Ecto neural progenitor cell (in vitro differentiated cells): ENCODE measurements at places on chromosomes 4 and X.

DNA sequence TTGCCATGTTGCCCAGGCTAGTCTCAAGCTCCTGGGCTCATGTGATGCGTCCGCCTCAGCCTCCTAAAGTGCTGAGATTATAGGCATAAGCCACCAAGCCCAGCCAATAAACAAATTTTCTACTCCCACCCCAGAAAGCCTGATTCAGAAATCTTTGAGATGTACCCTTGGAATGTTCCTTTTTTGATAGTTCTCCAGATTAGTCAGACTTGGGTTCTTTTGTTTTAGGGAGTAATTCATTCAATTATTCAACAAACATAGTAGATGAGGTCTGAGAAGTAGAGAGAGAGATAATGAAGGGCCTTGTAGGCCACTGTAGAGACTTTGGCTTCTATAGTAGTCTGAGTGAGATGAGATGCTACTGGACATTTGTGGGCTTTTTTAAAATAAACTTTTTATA, 27.8 kb downstream of the RP2 start:
- no peak for DNase-seq

DNA sequence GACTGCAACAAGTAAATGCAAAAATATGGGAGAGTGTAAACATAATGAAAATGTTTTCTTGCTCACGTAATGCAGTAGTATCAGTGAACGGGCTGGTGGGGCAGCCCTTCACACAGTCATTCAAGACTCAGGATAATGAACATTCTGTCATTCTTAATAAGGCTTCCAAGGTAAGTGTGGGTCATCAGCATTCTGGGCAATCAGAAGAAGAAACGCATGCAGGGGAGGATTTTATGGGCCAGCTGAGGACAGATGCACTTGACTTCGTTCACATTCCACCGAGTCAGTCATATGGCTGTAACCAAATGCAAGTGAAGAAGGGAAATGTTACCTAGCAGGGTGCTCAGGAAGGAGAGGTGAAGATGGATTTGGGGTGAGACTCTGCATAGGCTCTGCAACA, 68.0 kb upstream of the MAP9 start:
- DNase-seq = no peak

GRCh38 chrX:24487571-24487970, 22.5 kb downstream of the PDK3 start:
- no peak for DNase-seq

- DNase-seq = no peak
These were observed 61.9 kb upstream of the TCEAL2 start for GRCh38 chrX:102063445-102064074.

- DNase-seq = peak; percentile 78
These were observed 3.1 kb upstream of the MSX1 start for GRCh38 chr4:4856071-4857000.

DNA sequence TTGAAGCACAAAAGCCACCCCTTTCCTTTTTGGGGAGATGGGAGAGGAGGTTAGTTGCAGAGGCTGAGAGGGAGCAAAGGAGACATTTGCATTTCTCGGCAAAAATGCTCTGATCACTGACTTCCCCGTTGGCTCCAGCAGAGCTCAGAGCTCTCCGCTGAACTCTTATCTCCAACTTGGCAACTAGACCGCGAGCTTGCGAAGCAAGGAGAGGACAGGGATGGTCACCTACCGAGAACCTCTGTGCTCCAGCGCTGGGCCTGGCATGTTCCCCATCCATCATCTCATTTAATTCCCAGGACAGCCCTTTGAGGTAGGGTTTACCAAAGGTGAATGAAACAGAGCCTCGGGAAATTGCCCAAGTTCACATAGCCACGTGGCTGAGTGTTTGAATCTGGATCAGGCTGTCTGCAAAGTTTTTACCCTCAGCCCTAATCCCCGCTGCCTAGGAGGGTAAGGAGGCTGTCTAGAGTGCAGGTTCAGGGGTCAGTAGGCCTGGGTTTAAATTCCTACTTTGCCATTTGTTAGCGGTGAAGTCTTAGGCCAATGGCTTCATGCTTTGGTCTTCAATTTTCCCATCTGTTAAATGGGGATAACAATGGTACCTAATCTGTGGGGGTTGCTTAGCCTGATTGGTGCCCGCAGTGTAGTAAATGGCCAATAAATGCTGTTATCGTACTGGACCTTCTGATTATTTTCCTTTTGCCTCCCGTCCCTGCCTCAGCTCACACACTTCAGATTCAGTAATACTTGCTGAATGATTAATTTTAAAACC, 3.8 kb upstream of the CITED1 start:
- no peak for DNase-seq

DNA sequence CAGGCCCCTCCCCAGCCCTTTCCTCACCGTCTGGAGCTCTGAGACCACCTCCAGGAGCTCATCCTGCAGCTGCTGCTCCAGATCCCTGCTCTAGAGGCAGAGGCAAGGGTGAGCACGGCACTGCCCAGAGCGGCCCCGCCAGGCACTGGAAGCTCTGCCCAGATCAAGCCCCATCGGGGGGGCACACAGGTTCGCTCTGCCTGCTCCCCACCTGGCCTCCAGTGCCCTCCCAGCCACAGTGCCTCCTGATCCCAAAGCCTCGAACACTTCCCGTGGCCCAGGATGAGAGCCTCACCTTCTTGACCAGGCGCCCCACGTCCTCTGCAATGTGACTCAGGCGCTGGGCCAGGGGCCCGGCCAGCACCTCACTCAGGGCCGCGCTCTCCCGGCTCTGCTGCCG, 5.0 kb downstream of the ARHGAP4 start:
- no peak for DNase-seq

- DNase-seq = no peak
These were observed 330.8 kb upstream of the KLF3 start for GRCh38 chr4:38333219-38333618.

GRCh38 chr4:64784125-64784524, 374.9 kb upstream of the TECRL start:
- no peak for DNase-seq

DNA sequence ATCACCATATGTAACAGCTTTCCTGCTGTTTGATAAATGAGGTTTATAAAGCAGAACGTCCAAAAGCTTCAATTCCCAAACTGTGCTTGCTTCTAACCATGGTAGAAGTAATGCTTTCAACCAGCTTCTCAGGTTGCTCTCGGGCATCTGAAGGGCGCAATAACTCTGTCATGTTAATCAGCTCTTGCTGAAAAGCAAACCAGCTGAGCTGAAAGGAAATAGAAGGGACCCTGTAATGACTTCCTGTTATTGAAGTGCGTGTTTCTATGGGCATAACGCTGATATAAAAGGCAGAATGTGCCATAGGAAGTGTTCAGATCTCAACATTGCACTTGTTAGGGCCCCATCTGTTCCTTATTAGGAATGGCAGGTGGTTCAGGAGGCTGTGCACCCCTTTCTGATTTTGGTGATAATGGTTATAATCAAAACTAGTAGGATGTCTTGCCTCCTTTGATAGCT, 21.2 kb downstream of the HERC3 start:
- DNase-seq = no peak

GRCh38 chr4:40918330-40918729, 168.6 kb downstream of the NSUN7 start:
- DNase-seq = no peak

DNA sequence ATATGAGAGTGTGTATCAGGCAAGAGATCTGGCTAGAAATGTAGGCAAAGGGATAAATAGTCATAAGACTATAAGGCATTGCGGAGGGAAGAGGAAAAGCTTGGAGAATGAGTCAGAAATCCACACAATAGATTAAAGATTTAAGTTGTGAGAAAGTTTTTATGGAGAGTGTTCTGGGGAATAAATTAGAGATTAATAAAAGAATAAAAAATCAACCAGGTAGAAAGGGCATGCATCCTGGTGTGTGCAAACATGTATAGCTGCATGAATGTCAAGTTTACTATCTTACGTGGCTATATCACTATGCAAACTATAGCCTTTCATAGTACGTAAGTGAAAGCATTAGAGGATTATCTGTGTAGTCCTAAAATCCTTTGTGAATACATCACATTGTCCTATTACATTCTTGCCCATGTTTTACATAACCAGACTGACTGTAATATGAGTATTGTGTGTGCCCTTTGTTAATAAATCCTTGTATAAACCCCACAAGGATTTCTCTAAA, 36.9 kb downstream of the SNCA start:
- DNase-seq = no peak

- DNase-seq = no peak
These were observed 169.2 kb downstream of the TMA16 start for GRCh38 chr4:163663454-163664225.

GRCh38 chr4:5967783-5968182, 50.4 kb downstream of the C4orf50 start:
- peak; percentile 20 for DNase-seq

DNA sequence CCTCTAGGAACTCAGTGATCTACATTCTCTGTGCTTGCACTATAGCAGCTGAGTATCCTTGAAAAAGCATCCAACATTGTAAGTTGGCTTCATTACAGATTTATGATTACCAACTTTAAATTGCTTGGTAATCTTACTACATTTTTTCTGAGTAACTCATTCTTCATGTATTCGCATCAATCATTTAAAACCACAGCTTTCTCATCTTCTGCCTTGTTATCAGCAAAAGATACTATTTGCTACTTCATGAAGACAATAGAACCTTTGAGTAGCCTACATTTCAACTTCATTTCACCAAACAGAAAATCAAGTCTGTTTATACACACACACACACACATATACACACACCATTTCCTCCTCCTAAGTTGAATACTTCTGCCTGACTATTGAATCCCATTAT, 6.2 kb upstream of the DCAF8L2 start:
- DNase-seq = no peak

DNA sequence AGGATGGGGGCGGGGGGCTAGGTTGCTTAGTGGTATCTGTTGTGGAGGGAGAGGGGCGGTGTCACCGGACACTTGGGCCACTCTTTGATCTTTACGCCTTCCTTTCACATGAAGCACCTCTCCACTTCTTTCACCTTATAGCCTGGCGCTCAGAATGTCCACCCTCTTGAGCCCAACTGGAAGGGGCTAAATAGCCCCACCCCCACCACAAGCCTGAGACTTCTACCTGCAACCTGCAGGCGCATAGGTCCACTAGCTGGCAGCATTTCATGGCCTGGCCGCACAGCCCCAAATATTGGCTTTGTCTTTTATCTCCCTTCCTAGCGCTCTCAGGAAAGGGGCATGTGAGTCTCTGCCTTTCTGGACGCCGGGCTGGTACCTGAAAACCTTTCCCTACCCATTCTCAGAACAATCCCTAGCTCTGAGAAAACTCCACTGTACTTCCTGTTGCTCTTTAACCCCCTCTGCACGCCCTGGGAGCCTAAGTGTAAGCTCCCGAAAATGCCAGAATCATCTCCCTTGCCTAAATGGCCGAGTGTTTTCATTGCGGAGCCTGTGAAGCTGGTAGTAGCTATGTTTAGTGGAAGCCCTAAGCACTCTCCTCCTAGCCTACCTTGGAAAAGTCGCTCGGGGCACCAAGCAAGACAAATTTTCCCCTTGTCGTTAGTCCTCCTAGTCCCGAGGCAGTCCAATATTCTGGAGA, 1.2 kb upstream of the TRPC5 start:
- peak; percentile 50 for DNase-seq

DNA sequence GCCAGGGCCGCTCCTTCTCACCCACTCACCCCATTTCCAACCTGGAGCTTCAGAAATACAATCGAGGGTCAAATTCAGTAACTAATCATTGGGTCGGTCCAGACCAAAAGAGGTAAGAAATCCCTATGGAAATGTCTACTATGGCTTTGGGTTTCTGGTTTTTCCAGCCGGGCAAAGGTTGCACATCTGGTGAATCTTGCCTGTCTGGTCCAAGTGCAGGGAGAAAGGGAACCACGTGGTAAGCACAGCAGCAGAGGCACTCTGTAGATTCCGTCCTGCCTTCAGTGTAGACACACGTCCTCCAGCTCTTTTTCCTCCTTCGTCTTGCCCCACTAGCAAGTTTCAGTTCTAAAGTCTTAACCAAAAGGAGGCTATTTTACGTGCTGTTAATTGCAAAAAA, 218.0 kb upstream of the JADE1 start:
- no peak for DNase-seq

DNA sequence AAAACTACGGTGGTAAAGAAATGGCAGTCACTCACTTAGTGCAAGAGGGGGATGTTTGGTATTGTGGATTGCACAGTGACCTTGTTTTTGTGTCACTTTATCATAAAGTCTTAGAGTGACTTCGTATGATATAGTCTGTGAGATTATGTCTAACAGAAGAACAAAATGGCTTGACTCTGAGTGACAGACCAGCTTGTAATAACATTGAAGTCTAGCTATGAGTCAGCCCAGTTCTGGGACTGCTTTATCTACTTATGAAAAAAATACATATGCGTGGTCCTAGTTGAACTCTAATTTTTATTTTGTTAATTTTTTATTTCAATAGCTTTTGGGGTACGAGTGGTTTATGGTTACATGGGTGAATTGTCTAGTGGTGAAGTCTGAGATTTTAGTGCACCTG, 20.0 kb downstream of the DCLK2 start:
- DNase-seq = no peak

DNA sequence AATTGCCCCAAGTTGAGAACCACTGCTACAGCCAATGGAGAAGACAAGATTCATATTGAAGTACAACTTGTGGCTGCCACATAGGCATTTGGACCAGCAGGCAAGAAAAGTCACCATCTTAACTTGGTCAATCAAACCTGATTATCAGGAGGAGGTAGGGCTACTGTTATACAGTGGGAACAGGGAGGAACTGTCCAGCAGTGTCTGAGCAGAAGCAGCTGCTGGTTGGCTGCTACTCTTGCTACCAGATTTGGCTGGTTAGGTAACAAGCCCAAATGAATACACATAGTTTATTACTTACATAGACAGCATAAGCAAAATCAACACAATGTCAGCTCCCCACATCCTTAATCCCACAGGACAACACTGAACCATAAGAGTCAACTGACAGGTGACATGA, 39.4 kb downstream of the ATP1B4 start:
- DNase-seq = no peak

- peak; percentile 75 for DNase-seq
These were observed 626 bp downstream of the JADE3 start for GRCh38 chrX:46912603-46913491.

GRCh38 chr4:187065806-187066205, 342.1 kb upstream of the FAT1 start:
- no peak for DNase-seq

DNA sequence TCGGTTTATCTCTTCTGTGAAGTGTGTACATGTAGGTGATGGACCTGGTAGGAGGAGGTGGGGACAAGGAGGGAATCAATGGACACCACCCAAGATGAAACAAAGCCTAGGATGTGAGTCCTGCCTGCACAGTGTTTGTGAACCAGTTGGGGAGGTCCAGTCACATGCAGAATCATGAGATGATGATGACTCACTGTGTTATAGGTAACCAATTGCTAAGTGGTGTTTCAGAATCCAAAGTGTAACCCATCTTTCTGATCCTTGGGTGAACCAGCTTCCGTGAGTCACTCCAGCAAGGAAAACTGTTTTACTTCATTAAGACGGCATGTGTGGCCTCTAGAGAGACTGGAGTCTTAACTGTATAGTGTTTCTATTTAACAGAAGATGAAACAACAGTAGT, 57.9 kb upstream of the HPF1 start:
- no peak for DNase-seq

GRCh38 chr4:6364581-6364980, 94.9 kb downstream of the WFS1 start:
- no peak for DNase-seq

DNA sequence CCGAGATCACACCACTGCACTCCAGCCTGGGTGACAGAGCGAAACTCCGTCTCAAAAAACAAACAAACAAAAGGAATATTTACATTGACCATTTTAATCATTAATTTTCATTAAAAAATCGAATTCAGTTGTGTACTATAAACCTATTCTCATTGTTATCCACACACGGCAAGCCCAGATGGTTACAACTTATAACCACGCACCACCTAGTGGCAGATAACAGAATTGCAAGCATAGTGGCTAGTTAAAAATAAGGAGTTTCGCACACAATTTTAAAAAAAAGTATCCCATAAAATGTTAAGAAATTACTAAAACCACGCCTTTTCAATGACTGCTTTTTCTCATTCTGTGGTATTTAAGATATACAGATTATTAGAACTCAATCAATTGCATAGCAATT, 25.4 kb downstream of the MBNL3 start:
- no peak for DNase-seq
